Regular cardiac myocyte (primary cell): ENCODE measurements at places on chromosomes 4 and X. TPM values are rescaled to one million over a fixed set of nuclear protein-coding genes. Genes with fewer than 3 reads are reported as not detected.

Gene RASSF6
- under 0.01 TPM in 1 of 2 replicates, not detected in the other for total RNA-seq

Gene ARAF
- total RNA-seq, result 14.7 and 15.9 TPM in 2 replicates

Gene SLC6A14
- not detected in 2 replicates for total RNA-seq

Gene CCDC110
- 2.3 and 20.3 TPM in 2 replicates for total RNA-seq

Gene SRPX2
- 57.9 and 171 TPM in 2 replicates for total RNA-seq

Gene ARHGEF38
- total RNA-seq, result under 0.01 TPM in 1 of 2 replicates, not detected in the other

Gene PLXNB3
- 4.2 and 6.5 TPM in 2 replicates for total RNA-seq

Gene UTP3
- total RNA-seq, result 19.2 and 33.5 TPM in 2 replicates

Gene CYSLTR1
- total RNA-seq, result not detected in 2 replicates

Gene CT45A2
- total RNA-seq, result not detected in 2 replicates

Gene MBNL3
- total RNA-seq, result 0.56 and 0.96 TPM in 2 replicates

Gene GLOD5
- total RNA-seq, result not detected in 2 replicates

Gene CLGN
- under 0.01 and 1.1 TPM in 2 replicates for total RNA-seq
